ENCODE measurements at places on chromosomes 12 and 14.

DNA sequence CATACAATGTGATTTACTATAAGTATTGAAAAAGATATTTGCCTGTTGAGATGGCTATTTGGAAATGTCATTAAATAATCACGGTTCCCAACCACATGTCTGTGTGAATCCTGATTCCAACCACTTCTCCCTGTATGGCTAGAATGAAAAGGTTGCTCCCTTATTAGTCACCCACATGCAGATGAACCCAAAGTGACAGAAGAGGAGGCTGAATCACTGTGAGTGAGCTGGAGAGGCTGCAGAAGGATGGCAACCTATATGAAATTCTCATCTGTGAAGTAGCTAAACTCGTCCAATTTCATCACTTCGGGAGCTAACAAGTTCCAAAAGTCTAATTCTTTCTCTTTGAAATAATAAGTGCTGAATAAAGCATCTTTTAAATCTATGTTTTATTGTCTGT is 300.5 kb downstream of the PRKD1 start:
- no peak for DNase-seq

GRCh38 chr14:52103416-52103815 is 34.6 kb upstream of the NID2 start:
- DNase-seq, result no peak

DNA sequence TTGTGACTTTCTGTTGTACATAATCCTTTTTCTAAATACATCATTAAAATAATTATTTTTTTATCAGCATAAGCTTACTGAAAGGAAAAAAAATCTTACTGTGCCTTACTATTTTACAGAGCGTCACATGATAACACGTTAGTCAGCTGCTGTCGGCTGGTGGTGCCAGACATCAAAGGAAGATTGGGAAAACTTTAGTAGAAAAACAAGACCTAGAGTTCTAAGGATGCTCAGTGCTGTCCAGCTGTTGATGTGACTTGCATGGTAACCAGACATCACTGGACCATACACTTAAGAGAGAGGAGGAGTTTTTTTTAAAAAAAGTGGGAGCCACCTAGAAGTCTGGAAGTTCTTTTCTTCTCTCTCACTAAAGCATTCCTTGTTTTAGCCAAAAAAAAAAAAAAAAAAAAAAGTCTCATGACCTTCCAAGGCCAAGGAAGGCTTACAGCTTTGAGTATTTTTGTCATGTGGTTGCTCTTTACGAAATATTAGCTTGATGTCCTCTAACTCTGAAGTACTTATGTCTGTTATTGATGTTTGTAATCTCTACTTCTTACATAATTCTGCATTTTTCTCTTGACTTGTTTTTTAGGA is 4.5 kb downstream of the RASSF8 start:
- no peak for DNase-seq

- peak; percentile 49 for DNase-seq
These were observed 499 bp downstream of the DGLUCY start for GRCh38 chr14:91114079-91115065.

GRCh38 chr14:70442750-70443149 is 9.2 kb upstream of the ADAM21 start:
- DNase-seq, result no peak

GRCh38 chr12:64521833-64522232 is 69.9 kb downstream of the TBK1 start:
- no peak for DNase-seq

DNA sequence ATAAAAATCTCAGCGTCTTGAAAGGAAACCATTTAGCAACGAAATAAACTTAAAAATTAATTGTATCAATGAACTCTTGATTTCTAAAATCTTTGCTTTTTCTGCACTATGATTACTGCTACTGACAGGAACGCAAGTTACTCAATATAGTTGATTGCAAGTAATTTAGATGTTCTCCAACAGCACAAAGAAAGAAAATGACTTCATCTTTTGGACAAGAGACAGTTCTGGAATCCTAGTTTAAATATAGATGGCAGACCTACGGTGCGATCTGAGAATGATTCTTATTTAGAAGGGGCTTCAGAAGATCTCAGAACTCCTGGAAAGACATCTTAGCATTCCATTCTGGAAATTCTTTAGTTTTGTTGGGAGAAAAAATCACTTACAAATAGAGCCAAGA is 1.4 kb upstream of the SUDS3 start:
- no peak for DNase-seq

- DNase-seq, result no peak
These were observed 111.4 kb downstream of the CRACR2A start for GRCh38 chr12:3641428-3642018.

GRCh38 chr12:1611803-1612572 is 17.0 kb upstream of the WNT5B start:
- no peak for DNase-seq

- DNase-seq, result no peak
These were observed at the start of gene GPR68 for GRCh38 chr14:91244501-91244901. Gene GPR68 (minus strand): TSS chr14:91244704. CDS start chr14:91235050, 9,654 bp downstream.

GRCh38 chr12:93902736-93903562 is 225.8 kb downstream of the CRADD start:
- no peak for DNase-seq

GRCh38 chr12:123513805-123514204 is 19.7 kb downstream of the RILPL1 start:
- no peak for DNase-seq

GRCh38 chr12:10406725-10407124 is 2.8 kb downstream of the KLRC4 start:
- DNase-seq, result no peak
